Motor neuron (in vitro differentiated cells): ENCODE measurements at places on chromosomes 16 and 17. TPM values are rescaled to one million over a fixed set of nuclear protein-coding genes. Genes with fewer than 3 reads are reported as not detected.

DNA sequence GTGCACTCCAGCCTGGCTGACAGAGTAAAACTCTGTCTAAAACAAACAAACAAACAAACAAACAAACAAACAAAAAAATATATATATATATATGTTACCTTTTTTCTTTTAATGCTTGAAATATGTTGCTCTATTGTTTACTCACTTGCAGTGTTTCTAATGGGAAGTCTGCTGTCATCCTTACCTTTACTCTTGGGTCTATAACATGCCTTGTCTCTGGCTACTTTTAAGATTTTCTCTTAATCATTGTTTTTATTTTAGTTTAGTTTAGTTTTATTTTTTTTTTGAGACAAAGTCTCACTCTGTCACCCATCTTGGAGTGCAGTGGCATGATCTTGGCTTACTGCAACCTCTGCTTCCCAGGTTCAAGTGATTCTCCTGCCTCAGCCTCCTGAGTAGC lies 16.1 kb upstream of the TNRC6A start:
- ATAC-seq: no peak

DNA sequence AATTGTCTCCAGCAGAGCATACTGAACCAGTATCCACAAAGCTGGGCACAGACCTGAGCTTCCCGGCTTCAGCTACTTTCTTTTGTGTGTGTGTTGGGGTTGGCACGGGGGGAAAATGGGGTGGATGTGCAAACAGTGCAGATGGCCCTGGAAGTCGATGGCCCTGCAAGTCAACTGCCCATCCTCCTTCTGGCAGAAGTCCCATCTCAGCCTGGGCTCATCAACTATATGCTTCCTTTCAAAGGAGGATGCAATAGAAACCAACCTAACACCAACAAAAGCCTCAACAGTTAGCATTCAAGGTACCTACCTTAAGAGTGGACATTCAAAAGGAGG lies 55.7 kb downstream of the SOX9 start:
- no peak for ATAC-seq

The CORO7 gene
- 26.9 and 30.1 TPM in 2 replicates for total RNA-seq

The CETP gene
- total RNA-seq: 0.38 and 0.56 TPM in 2 replicates

DNA sequence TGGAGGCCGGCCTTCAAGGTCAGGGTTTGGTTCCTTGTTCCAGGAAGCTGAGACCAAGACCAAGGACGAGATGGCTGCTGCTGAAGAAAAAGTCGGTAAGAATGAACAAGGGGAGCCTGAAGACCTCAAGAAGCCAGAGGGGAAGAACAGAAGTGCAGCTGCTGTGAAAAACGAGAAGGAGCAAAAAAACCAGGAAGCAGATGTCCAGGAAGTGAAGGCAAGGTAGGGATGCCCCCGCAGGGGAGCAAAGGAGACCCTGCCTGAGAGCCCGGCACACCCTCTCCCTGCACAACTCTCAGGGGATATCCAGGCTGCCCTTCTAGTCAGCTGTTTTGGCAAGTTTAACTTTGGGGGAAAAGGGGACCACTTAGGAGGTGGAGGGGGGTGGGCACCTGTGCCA lies 29.0 kb downstream of the RNF213 start:
- no peak for ATAC-seq

DNA sequence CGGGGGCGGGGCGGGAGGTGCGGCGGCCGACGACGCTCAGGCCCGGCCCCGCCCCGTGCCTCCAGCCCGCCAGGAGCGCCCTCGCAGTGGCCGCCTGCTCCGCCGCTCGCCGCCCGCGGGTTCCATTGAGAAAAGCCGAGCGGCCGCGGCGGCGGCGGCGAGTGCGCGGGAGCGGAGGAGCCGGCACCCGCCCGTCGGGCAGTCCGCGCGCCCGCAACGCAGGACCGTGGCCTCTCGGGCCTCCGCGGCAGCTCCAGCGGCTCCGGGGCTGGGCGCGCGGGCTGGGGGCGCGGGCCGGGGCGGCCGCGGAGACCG lies at the start of gene ZFPM1:
Gene ZFPM1 (plus strand): TSS at position 64 of the 315 bp plus-strand sequence. CDS start 359 bp downstream, outside the sequence.
- ATAC-seq: peak; percentile 77

The ITGAL gene
- total RNA-seq: 0.05 and 0.94 TPM in 2 replicates

- peak; percentile 51 for ATAC-seq
Measured at GRCh38 chr16:72989579-72990551, 58.1 kb downstream of the ZFHX3 start.

DNA sequence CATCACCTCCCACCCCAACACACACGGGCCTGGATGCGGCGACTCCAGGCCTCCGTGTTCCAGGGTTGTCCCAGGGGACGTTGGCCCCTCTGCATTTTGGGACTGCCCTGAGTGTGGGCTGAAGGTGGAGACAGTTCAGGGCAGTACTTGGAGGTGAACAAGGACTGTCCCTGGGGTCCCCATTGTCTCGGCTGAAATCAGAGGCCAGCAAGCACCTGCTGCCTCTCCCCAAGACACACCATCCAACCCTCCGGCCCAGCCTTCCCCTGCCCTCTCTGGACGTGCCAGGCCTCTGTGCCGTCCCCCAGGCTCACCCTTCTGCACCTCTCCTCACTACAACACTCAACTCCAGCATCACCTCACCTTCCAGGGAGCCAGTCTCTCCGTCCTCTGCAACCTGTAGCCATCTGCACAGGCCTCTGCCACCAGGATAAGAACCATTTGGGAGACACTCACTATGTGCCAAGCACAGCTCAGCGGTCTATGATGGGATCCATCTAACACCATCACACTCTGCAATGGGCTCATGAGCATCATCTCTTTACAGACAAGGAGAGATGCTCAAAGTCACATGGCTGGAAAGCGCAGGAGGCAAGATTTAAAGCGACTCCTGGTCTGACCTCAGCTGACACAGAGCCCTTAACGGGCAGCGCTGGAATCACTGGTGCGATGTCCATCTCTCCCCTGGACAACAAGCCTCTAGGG lies 104.5 kb upstream of the SEC14L1 start:
- no peak for ATAC-seq

DNA sequence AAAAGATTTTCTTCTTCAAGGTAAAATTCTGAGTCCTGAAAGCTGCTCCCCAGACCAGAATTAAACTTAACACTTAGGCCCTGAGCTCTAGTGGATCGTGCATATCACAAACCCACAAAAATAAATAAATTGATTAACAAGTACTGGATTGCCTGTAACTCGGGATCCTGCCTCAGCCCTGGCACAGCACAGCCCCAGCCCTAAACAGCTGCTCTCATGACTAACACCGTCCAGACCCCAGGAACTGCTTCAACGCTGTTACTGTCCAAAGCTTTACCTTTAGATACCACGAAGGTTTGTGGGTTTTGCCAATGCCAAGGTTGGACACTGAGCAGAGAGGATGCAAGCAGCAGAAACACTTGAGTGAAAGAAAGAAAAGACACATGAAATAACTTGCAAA lies 172.5 kb downstream of the COPRS start:
- no peak for ATAC-seq

GRCh38 chr16:30115238-30115637 lies 1.9 kb upstream of the GDPD3 start:
- no peak for ATAC-seq

DNA sequence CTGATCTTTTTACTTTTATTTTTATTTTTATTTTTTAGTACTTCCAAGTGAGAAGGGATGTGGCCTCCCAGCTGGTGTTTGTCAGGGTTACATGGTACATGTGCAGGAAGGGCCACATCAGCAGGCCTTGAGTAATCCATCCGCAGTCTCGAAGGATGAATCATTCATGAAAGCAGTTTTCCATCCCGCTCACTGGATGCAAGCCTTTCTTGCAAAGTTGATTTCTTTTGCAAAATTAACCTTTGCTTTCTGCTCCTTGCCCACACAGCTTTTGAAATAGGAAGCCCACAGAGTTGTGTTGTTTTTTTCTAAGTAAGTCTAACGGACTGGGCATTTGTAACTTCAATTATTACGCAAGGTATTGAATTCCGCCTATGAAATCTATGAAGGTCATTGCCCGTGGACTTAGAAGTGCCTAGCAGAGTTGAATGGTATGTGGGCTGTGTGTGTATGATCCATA lies 157.4 kb downstream of the PRKCA start:
- no peak for ATAC-seq

The ZFP3 gene
- 0.22 and 0.31 TPM in 2 replicates for total RNA-seq

GRCh38 chr16:72992142-72992601 lies 55.8 kb downstream of the ZFHX3 start:
- peak; percentile 72 for ATAC-seq

The GOSR1 gene
- 27.6 and 30.7 TPM in 2 replicates for total RNA-seq

GRCh38 chr17:50961282-50962220 lies 95.4 kb upstream of the TOB1 start:
- no peak for ATAC-seq

DNA sequence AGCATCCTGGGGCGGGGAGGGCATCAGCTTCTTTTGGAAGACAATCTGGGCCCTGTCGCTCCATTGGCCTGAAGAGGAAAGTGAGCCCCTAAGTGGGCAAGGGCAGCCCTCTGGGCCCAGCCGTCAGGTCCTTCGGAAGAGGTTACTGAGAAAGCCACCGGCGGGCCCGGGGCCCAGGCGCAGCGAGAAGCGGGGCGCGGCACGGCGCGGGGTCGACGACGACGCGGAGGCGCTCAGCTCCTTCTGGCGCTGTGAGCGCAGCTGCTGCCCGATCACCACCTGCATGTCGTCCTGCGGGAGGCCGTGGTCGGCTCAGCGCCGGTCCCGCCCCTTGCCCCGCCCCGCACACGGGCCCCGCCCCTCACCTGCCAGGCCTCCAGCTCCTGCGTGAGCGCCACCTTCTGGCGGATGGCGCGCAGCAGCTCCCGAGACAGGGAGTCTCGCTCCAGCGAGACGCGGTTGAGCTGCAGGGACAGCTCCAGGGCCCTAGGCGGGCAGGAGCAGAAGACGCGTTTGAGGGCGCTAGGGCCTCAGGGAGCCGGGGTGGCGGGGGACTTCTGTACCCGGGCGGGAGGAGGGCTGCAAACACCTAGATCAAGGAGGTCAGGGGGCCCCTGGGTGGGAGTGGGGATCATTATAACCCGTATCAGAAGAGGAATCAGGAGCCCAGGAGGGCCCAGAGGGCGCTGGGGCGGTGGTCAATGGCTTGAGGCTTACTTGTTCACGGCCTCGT lies 4.3 kb downstream of the THOC6 start:
- peak; percentile 45 for ATAC-seq

- ATAC-seq: no peak
Measured at GRCh38 chr17:46106966-46107644, 86.1 kb downstream of the KANSL1 start.

The C16orf54 gene
- 0.18 and 0.50 TPM in 2 replicates for total RNA-seq

GRCh38 chr16:88784074-88784855 lies 755 bp downstream of the PIEZO1 start:
- peak; percentile 66 for ATAC-seq

GRCh38 chr17:37092071-37092470 lies 143.3 kb downstream of the AATF start:
- peak; percentile 39 for ATAC-seq

DNA sequence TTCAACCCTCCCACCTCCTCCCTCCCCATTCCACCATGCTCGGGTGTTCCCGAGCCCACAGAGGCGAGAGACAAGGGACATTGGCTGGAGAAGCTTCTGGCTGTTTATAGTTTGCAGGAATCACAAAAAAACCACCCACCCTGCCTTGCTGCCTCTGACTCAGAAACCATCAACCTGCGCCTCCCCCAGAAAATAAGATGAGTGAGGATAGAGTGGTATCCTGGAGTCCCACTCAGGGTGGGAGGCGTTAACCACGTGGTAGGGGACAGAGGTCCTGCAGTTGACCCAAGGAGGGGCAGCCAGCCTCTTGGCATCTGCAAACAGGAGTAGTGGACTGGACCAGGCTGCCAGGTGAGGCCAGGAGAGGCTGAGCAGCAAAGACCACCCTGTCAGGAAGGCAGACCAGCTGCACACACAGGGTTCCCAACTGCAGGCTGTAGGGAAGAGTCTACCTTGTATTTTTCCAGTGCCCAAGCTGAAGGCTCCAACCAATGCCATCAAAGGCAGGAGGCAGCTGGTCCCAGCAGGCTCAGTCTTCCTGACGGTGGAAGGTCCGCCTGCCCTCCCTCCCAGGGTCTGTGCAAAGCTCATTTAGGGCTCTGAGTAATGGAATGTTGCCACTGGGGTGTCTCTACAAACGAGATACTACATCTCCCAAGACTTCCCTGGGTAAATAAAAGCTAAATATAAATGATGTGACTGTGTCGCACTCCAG lies 201.5 kb upstream of the TNRC6C start:
- peak; percentile 80 for ATAC-seq

- no peak for ATAC-seq
Measured at GRCh38 chr17:2170023-2170422, 115.1 kb downstream of the HIC1 start.

DNA sequence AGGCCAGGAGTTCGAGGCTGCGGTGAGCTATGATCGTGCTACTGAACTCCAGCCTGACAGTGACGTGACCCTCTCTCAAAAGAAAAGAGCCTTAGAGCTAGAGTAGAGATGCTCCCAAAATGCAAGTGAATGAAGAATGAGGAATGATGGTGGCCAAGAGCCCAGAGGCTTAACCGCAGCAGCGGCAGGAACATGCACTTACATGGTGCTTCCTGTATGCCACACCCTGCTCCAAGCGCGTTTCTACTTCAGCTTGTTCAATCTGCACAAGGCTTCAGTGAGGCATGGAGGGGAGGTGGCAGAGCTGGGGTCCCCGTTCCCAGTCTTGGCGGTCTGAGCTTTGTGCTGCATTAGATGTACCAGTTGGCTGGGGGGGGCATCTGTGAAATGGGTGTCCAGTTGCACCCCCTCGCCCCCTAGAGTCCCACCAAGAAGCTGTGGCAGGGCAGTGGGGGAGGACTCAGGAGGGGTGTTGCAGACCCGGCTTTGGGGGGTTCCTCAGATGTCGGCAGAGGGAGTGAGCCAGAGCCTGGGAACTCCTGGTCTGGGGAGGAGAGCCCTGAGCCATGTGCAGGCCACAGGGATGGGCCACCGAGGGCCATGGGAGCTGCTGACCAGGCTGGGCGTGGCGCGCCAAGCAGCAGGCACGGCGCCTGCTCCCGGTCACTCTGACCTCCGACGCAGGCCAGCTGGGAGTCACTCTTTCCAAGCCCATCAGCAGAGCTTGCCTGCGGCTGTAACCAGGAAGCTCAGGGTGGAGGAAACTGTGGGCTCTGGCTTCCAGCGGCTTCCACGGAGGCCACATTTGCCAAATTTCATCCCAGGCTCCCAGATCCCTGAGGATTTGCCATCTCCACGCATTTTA lies 260.1 kb downstream of the PARN start:
- ATAC-seq: no peak

GRCh38 chr17:14276535-14277250 lies 24.2 kb upstream of the HS3ST3B1 start:
- ATAC-seq: no peak

DNA sequence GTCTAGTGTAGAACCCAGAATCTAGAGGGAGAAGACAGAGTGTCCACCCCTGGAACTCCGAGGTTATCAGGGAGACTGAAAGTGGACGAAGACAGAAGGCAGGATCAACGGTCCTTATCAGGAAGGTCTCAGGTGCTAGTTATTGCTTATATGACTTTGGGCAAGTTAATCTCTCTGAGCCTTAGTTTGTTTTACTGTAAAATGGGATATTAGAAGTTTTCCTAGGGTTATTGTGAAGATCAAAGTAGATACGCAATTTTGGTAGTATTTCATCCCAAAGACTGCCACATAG lies 1.2 kb downstream of the RNF167 start:
- ATAC-seq: no peak

DNA sequence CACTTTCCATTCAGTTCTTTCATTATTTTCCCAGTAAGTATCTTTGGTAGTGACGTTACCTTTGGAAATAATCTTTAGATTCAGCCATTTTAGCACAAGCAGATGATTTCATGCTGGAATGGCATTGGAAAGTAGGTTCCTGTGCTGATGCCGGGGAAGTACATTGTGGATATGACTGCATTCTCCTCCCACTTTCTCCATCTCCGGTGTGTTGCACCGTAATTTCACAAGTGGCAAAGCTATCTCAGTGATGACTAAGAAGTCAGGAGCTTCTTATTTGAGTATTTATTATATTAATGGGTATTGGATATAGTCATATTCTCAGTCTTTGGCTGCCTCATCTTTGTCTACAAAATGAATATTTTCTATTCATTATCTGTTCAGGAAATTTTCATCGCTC lies 69.8 kb downstream of the MRTFB start:
- no peak for ATAC-seq

- peak; percentile 1 for ATAC-seq
Measured at GRCh38 chr17:40139566-40140058, 725 bp upstream of the CASC3 start.
